CD4-positive, alpha-beta T cell treated with Interleukin-12 subunit alpha and Interleukin-12 subunit beta, for 1 hour (primary cell): ENCODE measurements at places on chromosomes 5 and 9.

- DNase-seq = no peak
Observed at GRCh38 chr9:9750719-9751118, 862.1 kb downstream of the PTPRD start.

DNA sequence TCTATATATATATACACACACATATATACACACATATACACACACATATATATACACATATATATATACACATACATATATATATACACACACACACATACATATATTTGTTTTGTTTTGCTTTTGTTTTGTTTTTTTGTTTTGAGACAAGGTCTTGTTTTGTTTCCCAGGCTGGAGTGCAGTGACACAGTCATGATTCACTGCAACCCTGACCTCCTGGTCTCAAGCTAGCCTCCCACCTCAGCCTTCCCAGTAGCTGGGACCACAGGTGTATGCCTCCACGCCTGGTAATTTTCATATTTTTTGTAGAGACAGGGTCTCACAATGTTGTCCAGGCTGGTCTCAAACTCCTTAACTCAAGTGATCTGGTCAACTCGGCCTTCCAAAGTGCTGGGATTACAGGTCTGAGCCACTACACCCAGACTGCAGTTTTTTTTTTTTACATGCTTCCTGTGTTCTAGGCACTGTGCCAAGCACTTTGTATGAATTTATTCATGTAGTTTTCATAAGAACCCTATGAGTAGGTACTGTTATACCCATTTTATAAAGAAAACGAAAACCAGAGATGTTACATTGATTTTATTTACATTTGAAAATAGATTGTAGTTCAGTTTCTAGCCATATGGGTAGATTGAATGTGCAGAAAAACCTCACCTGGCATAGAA is 120.7 kb downstream of the PBX3 start:
- DNase-seq = no peak

- no peak for DNase-seq
Observed at GRCh38 chr9:137784641-137785513, 92.7 kb upstream of the CACNA1B start.

GRCh38 chr9:114087721-114088120 is 9.6 kb upstream of the AMBP start:
- no peak for DNase-seq

- DNase-seq = no peak
Observed at GRCh38 chr5:132776938-132777208, 166 bp downstream of the SEPTIN8 start.

- DNase-seq = no peak
Observed at GRCh38 chr9:14147738-14148137, 166.2 kb downstream of the NFIB start.

- DNase-seq = no peak
Observed at GRCh38 chr9:70083429-70083828, 39.8 kb downstream of the MAMDC2 start.

GRCh38 chr5:121741156-121741555 is 110.5 kb upstream of the FTMT start:
- DNase-seq = no peak

DNA sequence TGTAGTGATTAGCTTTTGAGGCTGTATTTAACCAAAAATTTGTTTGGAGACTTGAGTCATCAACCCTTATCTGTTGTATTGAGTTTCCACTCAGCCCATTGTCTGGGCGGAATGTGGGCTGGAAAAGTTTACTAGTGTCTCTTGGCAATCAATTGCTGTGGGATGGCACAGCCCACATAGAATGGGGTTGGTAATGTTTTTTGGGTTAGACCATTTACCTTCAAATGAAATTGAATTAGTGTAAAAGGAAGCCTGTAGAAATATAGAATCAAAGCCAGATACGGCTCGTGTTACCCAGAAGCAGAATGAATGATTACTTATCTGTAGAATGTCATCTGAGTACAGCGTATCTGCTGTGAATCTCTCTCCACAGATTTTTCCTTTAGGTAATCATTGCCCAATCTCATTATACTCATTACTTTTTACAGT is 142.9 kb downstream of the AOPEP start:
- no peak for DNase-seq

DNA sequence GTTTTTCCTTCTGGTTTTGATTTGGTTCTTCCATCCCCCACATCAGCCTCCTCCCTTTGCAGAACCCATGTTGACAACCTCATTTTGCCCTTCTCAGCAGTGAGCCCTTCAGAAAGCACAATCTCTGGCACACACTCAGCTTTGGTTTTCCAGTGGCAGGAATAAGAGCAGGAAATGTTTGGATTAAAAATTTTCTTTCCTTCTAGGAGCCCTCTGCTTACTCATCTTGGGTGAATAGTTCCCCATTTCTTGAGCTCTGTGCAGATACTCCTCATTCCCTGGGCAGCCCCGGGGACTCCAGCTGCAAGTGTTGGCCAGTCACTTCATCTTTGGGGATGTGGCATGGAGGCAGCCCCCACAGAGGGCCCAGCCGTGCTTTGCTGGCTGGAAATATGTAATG is 170.5 kb downstream of the NR3C1 start:
- no peak for DNase-seq

- no peak for DNase-seq
Observed at GRCh38 chr9:9920425-9921060, 692.3 kb downstream of the PTPRD start.

DNA sequence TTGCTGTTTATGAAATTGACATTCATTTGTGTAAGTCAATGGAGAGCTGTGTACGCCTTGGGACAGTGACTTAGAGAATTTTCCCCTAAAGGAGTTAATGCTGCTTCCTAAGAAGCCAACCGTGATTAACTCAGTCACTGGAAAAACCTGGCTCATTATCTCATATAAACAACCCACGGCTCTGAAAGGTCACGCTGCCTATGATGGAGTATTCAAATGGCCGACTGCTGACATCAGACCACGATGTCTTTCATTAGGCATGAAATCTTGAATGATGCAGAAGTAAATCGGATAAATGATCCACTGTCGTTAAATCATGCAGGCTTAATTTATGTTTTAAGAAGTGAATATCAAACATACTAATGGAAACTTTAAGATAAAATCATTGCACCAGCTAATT is 603.7 kb downstream of the RAB3C start:
- DNase-seq = no peak

- DNase-seq = no peak
Observed at GRCh38 chr5:108687595-108688200, 60.0 kb upstream of the FER start.

GRCh38 chr5:173839117-173839713 is 48.9 kb upstream of the CPEB4 start:
- no peak for DNase-seq

DNA sequence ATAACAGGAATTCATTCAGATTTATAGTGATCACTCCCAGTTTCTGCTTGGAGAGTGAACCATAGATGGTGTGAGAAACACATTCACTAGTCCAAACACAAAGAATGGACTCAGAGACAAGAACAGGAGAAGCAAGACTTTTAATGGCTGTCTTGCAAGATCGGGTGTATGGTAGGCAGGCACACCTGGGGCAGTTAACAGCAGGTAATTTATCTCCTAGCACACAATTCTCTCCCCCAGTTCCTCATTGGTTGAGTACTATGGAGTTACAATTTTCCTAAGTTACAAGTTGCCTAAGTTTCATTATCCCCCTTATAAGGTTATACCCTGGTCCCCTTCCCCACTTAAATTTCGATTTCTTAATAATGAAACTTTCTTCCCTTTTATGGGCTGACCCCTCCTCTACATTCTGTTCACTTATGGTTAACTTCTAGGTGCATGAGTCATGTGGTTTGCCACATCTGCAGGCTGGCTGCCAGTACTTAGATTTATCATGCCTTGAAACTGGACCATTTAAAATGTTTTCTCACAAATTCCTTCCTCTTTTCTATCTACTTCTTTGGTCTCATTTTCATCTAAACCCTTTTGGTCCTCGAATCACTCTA is 623.3 kb downstream of the HINT1 start:
- no peak for DNase-seq

GRCh38 chr9:14640294-14640693 is 52.9 kb downstream of the ZDHHC21 start:
- no peak for DNase-seq

DNA sequence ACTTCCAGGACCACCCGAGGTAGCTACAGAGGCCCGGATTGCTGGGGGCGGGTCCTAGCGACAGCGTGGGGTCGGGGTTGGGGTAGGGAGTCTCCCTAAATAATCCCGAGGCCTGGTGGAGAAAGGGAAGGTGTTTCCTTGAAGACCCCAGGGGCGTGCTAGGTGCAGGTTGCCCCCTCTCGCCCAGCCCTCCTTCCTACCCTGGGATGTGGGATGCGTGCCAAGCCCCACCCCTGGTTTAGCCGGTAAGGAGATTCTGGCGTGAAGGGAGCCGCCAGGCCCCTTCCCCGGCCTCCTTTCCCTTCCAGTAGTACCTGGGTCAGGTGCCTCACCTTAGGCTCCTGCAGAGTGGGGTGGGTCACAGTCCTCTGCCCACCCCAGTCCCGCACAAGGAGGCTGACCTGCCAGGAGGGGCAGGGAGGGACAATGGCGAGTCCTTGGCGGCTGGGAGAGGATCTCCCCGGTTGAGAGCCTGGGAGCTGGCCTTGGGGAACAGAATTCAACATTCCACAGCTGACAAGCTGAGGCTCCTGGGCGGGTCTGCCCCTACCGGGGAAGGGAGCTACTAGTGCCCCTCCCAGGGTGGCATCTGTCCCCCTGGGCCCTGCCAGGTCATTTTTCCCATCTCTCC is 674 bp downstream of the TSPAN17 start:
- DNase-seq = no peak

DNA sequence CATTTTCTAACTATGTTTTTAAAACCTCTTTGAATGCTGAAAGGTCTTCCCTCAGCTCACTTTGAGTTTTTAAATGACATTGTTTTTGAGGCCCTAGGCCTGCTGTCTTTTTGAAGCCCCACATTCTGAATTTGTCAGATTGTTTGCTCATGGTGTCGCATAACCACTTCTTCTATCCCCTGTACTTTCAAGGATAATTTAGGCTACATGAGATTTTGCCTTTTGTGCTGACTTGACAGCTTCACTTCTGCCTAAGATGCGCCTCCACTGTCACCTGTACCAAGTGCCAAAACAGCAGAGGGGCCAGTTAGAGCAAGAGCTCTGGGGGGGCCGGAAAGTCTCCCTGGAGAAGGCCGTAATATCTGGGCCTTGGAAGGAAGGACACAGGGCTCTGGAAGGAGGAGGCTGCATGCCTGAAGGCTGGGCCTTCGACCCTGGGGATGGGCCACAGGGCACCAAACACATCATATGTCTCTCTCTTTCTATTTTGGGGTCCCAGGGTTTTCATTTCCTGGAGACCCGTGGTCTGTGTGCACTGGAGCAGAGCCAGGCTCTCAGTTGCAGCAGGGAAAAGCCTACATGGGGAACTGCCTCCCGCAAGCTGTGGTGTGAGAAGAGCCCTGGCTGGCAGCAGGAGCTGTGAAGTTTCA is 49.1 kb downstream of the NDST1 start:
- no peak for DNase-seq

DNA sequence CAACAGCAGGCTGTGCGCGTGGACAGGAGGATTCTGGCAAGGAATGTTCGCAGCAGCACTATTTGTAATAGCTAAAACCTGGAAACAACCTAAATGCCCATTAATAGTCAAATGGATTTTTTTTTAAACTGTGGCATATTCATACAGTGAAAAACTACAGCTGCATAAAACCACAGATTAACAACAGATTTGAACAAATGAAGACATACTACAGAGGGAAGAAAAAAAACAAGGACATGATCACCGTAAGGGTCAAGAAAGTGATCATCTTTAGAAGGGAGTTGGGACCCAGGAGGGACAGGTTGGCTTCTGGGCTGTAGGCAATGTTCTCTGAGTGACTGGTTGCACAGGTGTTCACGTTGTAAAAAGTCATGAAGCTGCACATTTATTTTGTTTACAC is 1.2 kb upstream of the TMOD1 start:
- DNase-seq = no peak

DNA sequence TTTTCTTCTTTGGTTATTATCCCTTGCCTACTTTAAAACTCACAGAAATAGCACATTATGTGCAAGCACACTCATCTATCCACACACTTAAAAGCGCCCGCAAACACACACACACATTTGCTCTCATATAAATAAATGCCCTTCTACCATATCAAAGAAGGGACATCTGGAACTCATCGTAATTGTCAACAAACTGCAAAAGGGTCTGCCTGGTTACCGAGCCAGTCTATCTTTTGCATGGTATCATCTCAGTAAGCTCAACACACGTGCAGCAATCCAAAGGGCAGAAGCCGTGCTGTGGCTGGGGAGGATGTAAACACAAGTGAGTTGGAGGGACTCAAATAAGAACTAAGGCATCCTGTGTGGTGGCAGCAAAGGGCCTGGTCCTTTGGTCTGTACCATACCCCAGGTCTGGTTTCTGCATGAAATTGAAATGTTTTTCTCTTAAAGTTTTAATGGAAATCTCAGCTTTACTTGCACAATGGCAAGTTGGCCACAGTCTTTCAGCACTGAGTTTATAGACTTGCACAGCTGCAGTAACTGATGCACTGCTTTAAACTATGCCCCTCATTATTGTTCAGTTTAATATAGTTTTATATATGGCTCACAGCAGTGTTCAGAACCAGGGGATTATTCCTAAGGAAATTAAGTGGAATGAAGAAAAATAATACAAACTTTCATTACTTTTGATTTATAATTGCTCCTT is 331.0 kb downstream of the ADAMTS6 start:
- DNase-seq = no peak

DNA sequence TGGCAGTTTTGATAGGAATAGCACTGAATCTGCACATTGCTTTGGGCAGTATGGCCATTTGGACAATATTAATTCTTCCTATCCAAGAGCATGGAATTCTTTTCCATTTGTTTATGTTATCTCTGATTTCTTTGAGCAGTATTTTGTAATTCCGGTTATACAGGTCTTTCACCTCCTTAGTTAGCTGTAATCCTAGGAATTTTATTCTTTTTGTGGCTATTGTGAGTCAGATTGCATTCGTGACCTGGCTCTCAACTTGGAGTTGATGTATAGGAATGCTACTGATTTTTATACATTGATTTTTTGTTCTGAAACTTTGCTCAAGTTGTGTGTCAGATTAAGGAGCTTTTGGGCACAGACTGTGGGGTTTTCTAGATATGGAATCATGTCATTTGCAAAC is 24.0 kb downstream of the TMEM161B start:
- no peak for DNase-seq

DNA sequence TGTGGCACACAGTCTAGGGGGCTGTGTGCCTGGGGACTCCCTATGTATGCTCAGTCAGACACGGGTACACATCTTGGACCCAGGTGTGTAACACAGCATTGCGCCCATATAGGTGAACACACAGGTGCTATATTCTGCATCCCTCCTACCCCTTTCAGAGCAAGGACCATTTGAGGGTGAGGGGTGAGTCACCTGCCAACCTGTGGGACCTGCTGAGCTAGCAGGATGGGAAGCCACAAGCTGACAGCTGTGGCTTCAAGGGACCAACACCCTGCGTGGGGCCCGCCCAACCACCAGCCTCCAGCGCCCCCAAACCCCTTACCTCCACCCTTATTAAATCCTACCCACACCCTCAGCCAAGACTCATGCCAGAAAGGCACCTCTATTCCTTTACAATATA is 14.6 kb upstream of the AQP7 start:
- peak; percentile 49 for DNase-seq

DNA sequence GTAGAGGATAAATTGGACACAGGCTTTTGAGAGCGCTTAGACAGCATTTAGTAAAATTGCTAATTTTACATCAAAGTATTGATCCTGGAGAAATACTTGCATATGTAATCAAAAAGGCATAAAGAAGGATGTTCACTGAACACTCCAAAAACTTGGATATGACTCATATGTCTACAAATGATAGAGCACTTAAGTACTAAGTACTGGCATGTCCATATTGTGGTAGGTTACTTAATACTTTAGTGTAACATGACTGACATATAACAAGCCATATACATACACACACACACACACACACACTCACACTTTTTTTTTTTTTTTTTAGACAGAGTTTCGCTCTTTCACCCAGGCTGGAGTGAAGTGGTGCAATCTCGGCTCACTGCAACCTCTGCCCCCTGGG is 361.9 kb downstream of the ARHGEF28 start:
- no peak for DNase-seq
